ENCODE measurements at places on chromosomes 11 and 22. TPM values are rescaled to one million over a fixed set of nuclear protein-coding genes. Genes with fewer than 3 reads are reported as not detected.

The OR52W1 gene
- total RNA-seq, result not detected

The DERL3 gene
- total RNA-seq, result 18.8 TPM

- no peak for DNase-seq
- H3K4me3 ChIP-seq, result no peak overlapping the region
- H3K27me3 ChIP-seq, result no peaks in the 10 kb centered on the region
- peaks cover 50% of the 10 kb centered on the region for H3K4me1 ChIP-seq
- peaks cover 11% of the 10 kb centered on the region for H3K36me3 ChIP-seq
Measured at GRCh38 chr11:121435551-121436511, 16.3 kb upstream of the SORL1 start.

GRCh38 chr11:73213196-73214143 is 4.6 kb upstream of the P2RY2 start:
- H3K4me3 ChIP-seq, result no peak overlapping the region
- no peak overlapping the region for H3K27ac ChIP-seq
- DNase-seq, result no peak
- peaks cover 21% of the 10 kb centered on the region for H3K27me3 ChIP-seq
- H3K4me1 ChIP-seq, result no peaks in the 10 kb centered on the region
- no peaks in the 10 kb centered on the region for H3K36me3 ChIP-seq

DNA sequence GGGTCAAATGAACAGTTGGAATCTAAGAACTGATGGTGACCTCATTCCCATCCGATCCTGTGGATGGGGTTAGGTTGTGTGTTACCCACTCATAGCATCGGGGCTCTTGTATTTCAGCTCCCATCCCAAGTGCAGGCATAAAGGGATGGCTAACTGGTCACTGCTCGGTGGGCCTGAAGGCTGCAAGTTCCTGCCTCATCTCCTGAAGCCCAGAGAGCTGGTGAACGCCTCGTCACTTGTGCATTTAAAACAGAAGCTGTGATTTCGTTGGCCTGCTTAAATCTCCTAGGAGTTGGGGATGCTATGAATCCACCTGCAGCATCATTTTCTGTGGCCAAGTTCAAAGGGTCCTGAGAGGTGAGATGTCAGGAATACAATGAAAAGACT is 477.0 kb downstream of the TBC1D22A start:
- no peaks in the 10 kb centered on the region for H3K27me3 ChIP-seq
- no peak overlapping the region for H3K4me3 ChIP-seq
- no peaks in the 10 kb centered on the region for H3K36me3 ChIP-seq
- no peaks in the 10 kb centered on the region for H3K4me1 ChIP-seq
- H3K27ac ChIP-seq, result no peak overlapping the region

DNA sequence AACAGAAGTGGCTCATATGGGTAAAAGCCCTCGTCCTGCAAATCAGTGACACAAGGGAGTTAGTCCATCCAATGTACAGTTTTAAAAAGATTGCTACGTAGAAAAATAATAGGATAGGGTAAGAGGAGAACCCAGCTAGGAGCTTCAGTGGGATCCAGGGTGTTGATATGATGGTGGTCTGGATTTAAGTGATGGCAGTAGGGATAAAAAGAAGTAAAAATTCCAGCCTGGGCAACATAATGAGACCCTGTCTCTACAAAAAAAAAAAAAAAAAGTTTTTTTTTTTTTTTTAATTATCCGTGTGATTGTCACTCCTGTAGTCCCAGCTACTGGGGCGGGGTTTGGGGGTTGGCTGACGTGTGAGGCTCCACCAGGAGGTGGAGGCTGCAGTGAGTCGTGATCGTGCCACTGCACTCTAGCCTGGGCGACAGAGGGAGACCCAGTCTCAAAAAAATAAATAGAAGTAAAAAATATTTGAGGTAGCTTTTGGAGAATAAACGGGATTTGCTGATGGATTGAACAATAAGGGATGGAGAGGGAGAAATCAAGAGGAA is 7.0 kb upstream of the L3MBTL2 start:
- DNase-seq, result peak; percentile 48
- no peak overlapping the region for H3K27ac ChIP-seq
- no peaks in the 10 kb centered on the region for H3K36me3 ChIP-seq
- H3K4me3 ChIP-seq, result peak overlapping the region; percentile 88

- peaks cover 27% of the 10 kb centered on the region for H3K27me3 ChIP-seq
- H3K36me3 ChIP-seq, result no peaks in the 10 kb centered on the region
- H3K4me1 ChIP-seq, result no peaks in the 10 kb centered on the region
- no peak overlapping the region for H3K4me3 ChIP-seq
- H3K27ac ChIP-seq, result no peak overlapping the region
- peak; percentile 42 for DNase-seq
Measured at GRCh38 chr22:39343259-39344045, 6.3 kb upstream of the SYNGR1 start.

DNA sequence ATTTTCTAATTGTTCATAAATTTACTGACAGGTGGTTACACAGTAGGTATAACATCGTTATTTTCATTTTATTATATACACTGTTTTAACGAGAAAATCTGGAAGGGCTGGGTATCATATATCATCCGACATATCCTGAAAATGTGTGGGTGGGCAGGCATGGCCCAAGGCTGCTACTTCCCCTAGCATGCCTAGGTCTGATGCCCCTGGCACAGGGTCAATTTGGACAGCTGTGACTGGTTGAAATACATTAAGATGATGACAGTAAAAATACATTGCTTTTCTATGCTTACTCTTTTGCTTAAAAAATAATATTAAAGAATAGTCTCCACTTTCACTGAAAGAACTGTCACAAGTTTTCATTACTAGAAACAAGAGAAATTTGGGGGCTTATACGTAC is 908.8 kb downstream of the OPCML start:
- no peaks in the 10 kb centered on the region for H3K36me3 ChIP-seq
- no peak overlapping the region for H3K4me3 ChIP-seq
- DNase-seq, result no peak
- H3K27ac ChIP-seq, result no peak overlapping the region
- H3K4me1 ChIP-seq, result no peaks in the 10 kb centered on the region

DNA sequence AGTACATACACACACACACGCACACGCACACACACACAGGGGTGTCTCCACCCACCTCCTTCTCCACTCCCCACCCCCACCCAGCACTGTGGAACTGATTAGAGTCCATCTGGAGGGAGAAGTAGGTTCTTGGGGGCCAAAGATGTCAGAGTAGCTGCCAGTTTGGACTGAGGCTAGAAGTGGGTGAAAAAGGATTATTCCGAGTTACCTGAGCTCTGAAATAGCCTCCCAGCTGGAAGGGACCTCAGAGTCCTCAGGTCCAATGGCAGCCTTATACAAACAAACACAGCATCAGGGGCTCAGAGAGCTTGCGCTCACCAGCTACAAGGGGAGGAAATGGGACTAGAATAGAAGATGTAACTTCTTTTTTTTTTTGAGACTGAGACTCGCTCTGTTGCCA is 20.8 kb downstream of the IL10RA start:
- H3K4me1 ChIP-seq, result peaks cover 97% of the 10 kb centered on the region
- H3K4me3 ChIP-seq, result peak overlapping the region; percentile 31
- peaks cover 20% of the 10 kb centered on the region for H3K36me3 ChIP-seq
- no peak for DNase-seq
- peak overlapping the region; percentile 91 for H3K27ac ChIP-seq

GRCh38 chr22:37145180-37146050 is 4.3 kb downstream of the IL2RB start:
- no peak for DNase-seq
- H3K4me3 ChIP-seq, result peak overlapping the region; percentile 92
- peaks cover 56% of the 10 kb centered on the region for H3K36me3 ChIP-seq
- H3K4me1 ChIP-seq, result peaks cover 72% of the 10 kb centered on the region
- no peaks in the 10 kb centered on the region for H3K27me3 ChIP-seq
- H3K27ac ChIP-seq, result peak overlapping the region; percentile 70

All from activated T-helper 1 cell treated with anti-CD3 and anti-CD28 coated beads, Interleukin-12 subunit alpha, Interleukin-12 subunit beta, Interleukin-2, Interleukin-4 antibody, amounts not matched to agents 30 ng/mL and 10 ng/mL and 1 ng/mL, durations not matched to agents 14 hours and 24 hours and 36 hours (primary cell).